Fibroblast of gingiva (primary cell): ENCODE measurements at places on chromosomes 2 and 18.
A peak's percentile ranks its signal among the peaks of the same experiment; 100 is the strongest.

DNA sequence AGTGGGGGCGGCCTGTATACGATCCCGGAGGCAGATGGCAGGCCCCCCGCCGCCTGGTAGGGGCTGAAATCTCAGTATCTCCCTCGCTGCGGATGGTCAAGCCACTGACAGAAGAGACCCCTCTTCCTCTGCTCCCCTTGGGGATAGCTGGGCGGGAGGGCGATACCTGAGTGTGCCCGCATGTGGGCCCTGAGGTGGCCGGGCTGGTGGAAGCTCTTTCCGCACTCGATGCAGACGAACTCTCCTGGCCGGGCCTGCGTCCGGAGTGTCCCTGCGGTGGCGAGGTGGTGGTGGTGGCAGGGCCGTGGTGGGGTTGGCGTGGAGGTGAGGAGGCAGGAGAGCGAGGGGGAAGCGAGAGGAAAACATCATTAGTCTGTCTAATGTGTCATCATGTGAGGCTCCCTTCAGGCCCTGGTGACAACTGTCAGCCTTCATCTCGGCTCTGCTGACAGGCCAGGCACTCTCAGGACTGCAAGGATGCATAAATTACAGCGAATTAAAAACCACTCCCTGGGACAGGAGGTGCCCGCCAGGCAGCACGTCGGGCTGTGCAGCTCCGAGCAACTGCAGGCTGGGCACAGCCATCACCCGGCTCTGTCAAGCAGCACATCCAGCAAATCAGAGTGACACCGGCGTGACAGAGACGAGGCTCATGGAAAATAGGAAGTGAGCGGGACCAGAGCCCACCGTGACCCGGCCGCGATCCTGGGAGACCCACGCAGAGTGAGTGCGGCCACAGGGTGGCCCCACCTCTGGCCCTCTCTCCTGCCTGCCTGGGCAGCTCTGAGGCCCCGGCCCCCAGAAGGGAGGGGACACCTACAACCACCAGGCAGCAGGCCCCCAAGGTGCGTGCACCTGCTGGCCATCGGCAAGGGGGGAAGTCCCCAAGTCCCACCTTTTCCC is 123.5 kb downstream of the ZNF516 start:
- DNase-seq: no peak

- peak; percentile 53 for DNase-seq
Observed at GRCh38 chr2:28360718-28361293, 31.9 kb upstream of the FOSL2 start.

GRCh38 chr2:109295781-109296117 is 166.7 kb downstream of the SH3RF3 start:
- DNase-seq: no peak

DNA sequence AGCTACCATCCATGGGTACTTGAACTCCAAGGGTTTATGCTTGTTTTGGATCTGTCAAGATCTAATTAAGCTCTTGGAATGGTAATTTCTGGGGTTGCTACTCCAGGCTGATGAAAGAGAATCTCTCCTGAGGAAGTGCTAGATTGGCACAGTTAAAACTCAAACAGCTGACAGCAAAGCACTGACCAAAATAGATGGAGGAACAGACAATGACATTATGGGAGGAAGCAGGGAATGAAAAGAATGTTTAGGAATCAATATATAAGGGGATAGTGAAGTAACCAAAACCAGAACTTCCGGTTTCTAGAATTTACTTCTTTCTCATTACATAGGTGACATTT is 6.3 kb downstream of the THUMPD2 start:
- DNase-seq: no peak

DNA sequence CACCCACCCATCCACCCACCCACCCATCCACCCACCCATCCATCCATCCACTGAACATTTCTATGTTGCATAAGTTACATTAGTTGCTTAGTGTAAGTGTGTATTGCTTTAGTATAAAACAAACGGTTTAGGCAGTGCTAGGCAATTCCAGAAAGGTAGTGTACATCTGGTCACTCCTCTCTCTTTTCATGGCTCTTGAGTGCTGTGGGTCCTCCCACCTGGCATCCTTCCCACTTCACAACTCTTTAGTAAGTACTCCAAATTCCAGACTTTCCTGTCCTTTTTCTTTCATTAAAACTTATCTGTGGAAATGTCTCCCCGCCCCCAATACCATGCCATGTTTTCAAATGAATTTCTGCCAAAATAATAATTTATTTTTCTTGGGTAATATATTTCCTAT is 122.5 kb downstream of the PLEKHM3 start:
- no peak for DNase-seq

DNA sequence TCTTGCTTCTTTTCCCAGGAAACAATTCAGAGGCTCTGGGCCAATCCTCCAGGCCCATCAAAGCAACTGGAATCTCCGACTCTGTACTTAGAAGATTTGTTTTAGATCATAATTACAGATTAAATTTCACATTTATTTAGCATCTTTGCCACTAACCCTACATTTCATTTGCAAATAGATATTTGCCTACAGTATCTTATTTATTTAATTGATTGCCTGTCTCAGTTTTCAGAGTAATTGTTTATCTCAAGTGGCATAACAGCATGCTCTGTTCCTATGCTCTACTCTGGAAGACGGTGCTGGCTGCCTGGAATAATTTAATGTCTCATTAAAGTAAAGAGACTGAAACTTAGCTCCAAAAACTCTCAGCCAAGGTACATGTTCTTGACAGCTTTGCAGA is 213.4 kb downstream of the HNMT start:
- no peak for DNase-seq

DNA sequence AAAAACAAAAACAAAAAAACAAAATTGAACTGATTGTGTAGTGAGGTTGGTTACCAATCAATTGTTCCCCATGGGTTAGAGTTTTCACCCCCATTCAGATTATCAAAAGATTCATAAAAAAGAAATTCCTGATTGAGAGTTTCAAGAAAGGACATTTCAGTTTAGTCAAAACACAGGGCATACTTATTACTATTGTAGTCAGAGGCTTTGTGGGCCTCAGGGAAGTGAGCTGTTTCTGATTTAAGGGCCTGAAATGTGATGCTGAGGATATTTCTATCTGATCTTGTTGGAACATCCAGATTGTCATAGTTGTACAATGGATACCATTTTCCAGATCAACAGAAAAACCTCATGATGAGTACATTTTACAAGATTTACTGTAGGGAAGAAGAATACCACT is 368.1 kb upstream of the NETO1 start:
- DNase-seq: peak; percentile 24

DNA sequence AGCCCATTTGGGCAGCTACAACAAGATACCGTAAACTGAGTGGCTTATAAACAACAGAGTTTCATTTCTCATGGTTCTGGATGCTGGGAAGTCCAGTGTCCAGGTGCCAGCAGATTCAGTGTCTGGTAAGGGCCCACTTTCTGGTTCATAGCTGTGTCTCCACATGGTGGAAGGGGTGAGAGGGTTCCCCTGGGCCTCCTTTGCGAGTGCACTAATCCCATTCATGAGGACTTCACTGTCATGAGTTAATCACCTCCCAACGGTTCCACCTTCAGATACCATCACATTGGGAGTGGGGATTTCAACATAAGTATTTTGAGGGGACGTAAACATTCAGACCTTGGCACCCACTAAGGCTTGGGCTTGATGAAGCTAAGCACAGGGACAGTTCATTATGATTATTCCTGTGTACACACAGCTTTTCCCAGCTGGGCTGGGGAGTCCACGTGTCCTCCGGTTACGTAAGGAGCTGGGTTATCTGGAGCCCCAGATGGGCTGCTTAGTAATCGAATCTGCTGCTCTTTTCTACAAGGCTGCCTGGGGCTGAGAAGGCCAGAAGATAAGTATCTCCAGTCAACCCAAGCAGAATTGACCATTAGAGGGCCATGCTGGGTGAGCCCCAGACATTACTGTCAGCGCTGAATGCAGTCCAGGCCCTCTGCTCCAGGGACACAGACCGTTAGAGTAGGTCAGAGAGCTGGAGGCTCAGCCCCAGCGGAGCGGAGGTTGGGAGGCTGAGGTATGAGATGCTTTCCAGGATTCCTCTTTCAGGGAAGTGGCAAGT is 42.7 kb downstream of the EPAS1 start:
- no peak for DNase-seq

- no peak for DNase-seq
Observed at GRCh38 chr2:34784701-34785100, 1185.6 kb upstream of the FAM98A start.

- no peak for DNase-seq
Observed at GRCh38 chr2:84748341-84748740, 132.5 kb downstream of the TRABD2A start.

DNA sequence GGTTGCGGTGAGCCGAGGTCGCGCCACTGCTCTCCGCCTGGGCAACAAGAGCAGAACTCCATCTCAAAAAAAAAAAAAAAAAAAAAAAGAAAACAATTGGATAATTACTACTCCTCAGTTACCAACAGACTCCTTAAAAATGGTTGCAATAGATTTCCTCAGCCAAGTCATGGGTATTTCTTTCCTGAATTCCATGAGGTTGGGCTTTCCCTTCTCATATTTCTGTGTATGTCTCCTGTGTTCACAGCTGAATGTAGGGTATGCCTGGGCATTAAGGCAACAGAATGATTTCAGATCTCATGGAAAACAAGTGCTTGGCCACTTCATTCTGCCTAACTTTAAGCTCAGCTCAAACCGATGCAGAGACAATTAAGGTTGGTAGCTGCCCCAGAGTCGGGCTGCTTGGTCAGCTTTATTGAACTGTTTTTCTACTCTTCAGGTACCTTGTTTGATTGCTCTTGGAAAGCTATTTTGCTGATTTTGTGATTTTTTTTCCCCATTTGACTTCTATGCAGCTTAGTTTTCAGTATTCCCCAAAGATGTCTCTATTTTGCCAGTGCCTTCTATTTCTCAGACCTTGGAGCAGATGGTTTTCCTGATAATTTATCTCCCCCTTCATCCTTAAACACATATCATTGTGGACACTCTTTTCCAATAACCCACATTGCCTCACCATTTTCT is 24.8 kb downstream of the KIF5C start:
- no peak for DNase-seq

- no peak for DNase-seq
Observed at GRCh38 chr2:53268086-53268485, 499.5 kb upstream of the CHAC2 start.
